ENCODE measurements at places on chromosomes 4 and X.

- DNase-seq, result no peak
These were observed 45.3 kb upstream of the CAMK2D start for GRCh38 chr4:113806850-113807249.

DNA sequence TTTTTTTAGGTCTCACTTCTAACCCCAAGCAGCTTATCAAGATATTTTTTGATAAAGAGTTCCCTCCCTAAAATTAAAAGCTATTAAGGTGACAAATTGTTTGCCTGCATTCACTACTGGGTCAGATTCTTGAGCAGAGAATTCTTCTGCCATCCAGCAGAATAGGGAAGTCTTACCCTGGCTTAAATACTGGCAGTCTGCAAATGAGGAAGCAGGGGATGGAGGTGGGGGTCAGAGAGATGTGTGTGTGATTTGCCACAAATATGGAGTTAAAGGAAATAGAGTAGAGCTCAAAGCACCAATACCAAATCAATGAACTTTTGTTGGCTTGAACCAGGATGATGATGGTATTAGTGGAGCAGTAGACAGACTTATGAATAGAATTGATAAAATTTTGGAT, 122.2 kb downstream of the ANXA5 start:
- DNase-seq, result no peak

DNA sequence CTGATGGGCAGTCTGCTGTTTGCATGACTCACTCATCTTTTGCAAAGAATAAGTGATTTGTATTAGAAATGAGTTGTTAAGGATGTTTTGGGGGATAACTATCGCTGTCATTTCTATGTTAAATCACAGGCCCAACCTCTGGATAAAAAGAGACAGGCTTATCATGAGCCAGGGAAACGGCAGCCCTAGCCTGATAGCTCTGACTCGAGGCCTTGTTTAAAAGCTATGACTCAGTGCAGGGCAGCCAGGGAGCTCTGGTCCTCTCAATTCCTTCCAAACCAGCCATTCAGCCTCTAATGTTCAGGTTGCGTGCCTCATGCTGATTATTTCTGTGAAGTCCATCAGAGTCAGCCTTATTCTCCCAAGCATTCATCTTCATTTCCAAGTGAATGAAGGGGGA, 305.9 kb upstream of the HAND2 start:
- no peak for DNase-seq

GRCh38 chrX:22081475-22082092, 49.5 kb downstream of the PHEX start:
- no peak for DNase-seq

DNA sequence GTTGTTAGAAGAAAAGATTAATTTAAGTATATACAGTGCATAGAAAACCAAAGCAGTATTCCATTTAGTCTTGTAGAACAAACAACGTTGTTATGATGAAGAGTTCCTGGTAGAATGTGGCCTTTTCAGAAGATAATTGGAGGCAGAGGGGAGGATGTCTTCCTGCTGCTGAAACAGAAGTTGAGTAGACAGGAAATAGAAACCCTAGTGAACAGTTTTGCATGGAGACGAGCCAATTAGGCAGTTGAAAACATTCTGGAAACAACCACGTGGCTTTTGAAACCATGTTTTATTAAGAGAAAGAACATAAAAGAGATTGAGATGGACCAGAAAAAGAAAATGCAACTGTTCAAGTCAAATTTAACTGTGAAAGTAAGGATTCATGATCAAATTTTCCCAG, 325.2 kb downstream of the CAMK2D start:
- DNase-seq, result no peak

- DNase-seq, result no peak
These were observed 29.4 kb downstream of the UVSSA start for GRCh38 chr4:1376391-1376840.

DNA sequence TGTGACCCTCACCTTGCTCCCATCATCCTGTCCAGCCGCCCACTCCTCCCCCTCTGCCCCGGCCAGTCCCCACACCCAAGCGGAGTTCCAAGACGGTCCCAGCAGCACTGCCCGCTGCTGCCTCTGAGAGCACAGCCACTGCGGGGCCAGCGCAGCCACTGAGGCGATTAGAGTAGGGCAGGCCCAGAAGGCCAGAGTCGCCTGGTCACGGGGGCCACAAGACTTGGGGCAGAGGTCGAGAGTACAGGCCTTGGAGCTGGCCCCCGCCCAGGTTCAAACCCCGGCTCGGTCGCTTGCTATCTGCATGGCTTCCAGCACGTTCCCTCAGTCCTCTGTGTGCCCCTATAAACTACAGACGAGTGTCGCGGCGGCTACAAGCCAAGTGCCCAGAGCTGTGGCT, 53.2 kb upstream of the ADRA2C start:
- DNase-seq, result no peak

GRCh38 chr4:67152976-67153375, 392.3 kb downstream of the CENPC start:
- DNase-seq, result no peak

DNA sequence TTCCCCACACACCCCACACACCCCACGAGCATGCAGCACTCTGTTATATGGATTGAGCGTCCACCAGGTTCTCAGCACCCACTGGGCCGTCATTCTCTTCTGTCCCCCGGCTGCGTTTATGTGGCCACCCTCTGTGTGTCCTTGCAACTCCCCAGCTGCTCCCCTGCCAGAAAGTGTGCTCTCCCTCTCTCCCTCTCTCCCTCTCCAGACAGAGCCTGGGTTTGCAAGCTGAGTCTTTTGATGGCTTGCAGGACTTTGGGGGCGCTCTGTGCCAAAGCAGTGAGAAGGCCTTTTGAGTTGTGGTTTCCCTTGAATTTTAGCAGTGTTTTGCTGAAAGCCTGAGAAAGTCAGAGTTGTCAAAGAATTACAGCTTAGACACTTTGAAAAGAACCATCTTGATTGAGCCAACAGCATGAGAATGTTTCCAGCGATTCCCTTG, 173.5 kb downstream of the DCLK2 start:
- DNase-seq, result no peak

GRCh38 chr4:38931125-38931524, 63.5 kb downstream of the FAM114A1 start:
- DNase-seq, result no peak

Data from NCI-H187 treated with DMSO at 0.1 percent for 48 hours (cell line).